Esophagus squamous epithelium (tissue), 5 donors: ENCODE measurements at places on chromosomes 5 and 9.

GRCh38 chr9:78939311-78940065 lies 632.3 kb upstream of the TLE4 start:
- no peak for DNase-seq

DNA sequence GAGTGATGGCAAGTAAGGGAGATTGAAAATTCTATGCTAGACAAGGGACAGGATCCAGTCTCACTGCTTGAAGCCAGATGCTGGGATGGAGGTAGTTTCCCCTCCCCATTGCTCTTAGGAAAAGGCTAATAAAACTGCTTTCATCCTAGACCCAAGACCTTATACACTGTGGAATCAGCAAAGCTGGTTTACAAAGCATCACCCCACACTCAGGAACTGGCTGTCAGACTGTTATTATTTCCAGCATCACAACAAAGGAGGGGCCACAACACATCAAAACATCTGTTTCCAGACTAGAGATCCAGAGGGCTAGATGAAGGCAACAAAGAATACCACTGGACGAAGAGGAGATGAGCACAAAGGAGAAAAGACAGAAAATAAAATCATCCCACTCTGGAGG lies 364.6 kb upstream of the PTGER4 start:
- no peak for DNase-seq

- DNase-seq, result no peak
These were observed 35.9 kb upstream of the HK3 start for GRCh38 chr5:176935017-176935416.

DNA sequence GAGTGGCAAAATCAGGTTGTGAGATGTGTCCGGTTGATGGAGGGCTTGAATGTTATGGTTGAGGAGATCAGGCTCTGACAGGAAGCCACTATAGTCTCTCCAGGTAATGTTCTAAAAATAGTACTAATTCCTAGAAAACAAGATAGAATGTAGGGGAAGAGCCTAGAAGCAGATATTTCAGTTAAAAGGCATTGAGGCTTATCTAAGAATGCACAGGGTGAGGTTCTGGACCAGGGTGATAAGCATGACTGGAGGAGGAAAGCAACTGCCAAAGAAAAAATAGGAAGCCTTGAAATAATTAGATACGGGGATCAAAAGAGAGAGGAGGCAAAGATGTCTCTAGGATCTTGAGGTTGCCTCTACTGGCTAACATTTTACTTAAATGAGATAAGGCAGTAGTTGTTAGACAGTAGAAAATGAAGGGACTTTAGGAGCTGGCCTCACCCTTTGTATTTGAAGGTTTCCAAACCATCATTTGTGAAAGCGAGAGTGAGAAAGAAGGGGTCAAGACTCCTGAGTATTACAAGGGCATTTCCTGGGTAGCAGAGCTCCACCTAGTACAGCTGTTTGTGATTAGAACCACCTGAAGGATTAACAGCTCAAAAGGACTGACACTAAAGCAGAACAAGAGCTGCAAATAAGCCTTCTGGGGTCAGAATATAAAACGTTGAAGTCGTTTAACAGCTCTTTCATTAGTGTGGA lies 15.4 kb upstream of the ARL15 start:
- DNase-seq, result no peak

- no peak for DNase-seq
These were observed 87.9 kb downstream of the ANKH start for GRCh38 chr5:14783691-14784090.

GRCh38 chr5:172238334-172238733 lies 44.4 kb downstream of the EFCAB9 start:
- DNase-seq, result no peak

DNA sequence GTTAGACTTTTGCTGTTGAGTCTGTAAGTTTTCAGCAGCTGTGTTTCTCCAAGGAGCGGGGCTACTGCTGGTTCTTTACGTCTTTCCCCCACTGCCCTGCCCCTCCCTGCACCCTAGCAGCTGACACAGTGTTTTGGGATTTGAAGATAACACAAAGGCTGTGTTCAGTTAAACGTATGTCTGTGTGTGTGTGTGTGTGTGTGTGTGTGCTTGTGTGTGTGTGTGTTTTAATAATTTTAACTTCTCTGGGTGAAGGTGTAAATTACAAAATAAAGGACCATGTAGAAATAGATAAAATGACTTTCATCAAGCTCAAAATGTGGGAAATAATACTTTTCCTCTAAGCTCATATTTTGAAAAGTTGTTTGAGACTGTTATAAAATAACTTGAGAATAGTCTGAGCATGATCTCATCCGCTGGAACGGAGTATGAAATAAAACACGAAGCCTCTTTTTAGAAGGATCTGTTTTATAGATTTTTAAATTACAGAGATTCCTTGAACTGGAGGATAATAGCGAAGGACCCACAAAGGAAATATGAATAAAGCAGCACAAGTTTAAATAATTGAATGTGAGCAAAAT lies 10.9 kb downstream of the ABL1 start:
- no peak for DNase-seq
